ENCODE measurements at places on chromosomes 7 and 10.

DNA sequence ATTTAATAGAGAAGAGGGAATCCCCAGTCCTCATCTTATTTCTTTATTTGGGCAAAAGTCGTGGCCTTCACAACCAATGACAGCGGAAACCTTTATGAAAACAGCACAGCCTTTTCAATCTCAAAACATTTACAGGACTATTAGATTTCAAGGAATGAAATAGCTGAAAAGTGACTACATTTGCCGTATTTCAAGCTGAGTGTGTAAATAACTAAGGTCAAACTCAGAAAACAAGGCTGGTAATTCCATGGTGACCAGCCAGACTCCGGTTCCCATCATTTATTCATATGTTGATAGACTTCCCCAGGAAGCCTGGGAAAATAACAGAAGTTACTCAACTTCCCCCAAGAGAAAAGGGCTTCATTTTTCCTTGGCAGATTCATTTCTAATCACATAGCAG lies 457.3 kb upstream of the NFE2L3 start:
- DNase-seq, result no peak

DNA sequence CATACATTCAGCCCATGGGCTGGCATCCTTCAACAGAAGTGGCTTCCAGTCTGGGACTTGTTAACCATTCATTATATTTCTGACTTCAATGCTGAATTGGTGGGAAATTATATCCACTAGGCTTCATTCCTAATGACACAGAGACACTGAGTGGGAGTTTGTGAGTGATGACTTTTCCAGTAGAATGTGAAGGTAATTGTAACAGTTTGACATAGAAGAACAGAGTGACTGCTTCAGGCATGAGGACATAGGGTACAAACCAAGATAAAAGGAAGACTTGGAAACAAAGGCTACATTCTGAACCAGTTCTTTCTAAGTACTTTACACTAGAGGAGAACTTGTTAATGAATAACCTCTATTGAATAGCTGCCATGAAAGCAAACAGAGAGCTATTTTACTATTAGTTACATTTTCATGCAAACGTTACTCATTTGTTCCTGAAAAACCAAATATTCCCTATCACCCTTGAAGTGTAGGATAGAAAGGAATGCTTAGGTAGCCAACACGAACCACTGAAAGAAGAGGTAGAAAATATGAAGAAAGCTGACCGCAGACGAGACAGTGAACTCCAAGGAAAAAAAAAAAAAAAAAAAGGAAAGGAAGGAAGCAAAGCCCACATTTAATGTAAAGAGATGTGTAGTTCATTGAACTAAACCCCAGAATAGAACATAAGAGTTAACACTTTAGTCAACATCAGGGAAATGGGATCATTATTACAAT lies 237.0 kb upstream of the SEMA3C start:
- no peak for DNase-seq

DNA sequence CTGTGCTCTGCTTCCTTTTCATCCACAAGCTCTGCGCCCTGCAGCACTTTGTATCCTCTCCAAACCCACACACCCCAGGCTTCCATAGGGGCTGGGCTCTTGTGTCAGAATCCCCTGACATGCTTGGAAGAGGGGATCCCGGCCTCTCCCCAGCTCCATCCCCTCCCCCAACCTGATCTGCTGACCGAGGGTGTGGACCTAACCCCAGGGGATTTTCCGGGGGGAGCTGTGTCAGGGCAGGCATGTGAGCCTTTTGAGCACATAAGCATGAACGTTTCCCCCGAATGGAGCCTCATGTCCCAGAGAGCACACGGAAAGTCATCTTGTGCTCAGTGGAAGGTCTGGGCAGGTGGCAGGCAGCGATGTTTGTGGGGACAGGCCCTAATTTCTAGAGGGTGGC lies 17.7 kb downstream of the GPR26 start:
- no peak for DNase-seq

DNA sequence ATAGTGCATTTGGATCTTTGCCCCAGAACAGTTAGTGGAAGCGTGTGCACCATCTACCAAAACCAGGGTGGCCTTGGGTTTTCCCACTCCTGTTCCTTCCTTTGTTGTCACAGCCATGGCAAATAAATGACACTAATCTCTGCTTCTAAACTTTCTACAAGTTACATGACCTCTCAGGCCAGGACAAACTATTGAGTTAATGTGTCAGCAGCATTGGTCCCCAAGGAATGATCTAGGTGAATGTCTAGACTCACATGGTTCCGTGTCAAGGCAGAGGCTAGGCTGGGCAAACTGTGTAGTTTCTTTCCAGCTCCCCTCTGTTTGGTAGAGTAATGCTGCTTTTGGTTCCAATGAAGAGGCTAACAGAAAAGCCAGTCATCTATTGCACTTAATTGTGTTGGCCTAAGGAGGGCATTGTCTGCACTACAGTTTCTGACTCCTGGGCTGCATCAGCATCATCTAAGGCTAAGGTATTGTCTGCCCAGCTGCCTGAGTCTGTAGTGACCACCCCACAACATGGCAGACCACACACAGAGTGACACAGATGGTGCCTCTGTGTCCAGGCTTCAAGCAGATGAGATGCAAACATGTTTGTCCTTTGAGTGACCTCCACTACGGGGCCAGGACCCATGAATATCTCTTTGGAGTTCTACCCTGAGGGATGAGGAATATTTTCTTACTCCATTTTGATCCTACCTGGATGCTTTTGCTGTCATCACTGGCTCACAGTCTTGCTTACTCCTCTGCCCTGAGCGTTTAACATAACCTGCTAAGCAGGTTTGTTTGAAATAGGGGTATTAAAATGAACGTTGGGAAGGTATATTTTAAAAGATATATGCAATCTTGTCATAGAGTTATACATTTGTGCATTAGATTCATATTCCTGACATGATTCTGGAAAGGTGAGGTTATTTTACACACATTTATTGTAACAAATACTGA lies 1.7 kb downstream of the CYP3A4 start:
- DNase-seq, result peak; percentile 8

DNA sequence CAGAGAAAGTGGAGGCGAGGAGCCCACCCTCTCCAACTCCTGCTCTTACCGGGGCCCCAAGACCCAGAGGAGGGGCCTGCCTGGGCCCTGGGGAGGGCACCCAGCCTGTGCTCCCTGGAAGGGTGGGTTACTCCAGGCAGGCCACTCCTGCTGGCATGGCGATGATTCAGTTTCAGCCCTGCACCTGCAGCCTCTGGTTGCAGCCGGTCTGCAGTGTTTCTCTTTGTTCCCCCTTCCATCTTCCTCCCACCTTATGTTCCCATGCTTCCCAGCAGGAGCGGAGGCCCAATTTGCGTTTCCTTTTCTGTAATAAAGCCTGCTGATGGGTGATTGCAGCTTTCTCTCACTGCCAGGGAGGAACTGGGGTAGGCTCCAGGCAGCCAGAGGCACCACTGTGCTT lies 53.2 kb upstream of the FAM20C start:
- DNase-seq, result no peak

DNA sequence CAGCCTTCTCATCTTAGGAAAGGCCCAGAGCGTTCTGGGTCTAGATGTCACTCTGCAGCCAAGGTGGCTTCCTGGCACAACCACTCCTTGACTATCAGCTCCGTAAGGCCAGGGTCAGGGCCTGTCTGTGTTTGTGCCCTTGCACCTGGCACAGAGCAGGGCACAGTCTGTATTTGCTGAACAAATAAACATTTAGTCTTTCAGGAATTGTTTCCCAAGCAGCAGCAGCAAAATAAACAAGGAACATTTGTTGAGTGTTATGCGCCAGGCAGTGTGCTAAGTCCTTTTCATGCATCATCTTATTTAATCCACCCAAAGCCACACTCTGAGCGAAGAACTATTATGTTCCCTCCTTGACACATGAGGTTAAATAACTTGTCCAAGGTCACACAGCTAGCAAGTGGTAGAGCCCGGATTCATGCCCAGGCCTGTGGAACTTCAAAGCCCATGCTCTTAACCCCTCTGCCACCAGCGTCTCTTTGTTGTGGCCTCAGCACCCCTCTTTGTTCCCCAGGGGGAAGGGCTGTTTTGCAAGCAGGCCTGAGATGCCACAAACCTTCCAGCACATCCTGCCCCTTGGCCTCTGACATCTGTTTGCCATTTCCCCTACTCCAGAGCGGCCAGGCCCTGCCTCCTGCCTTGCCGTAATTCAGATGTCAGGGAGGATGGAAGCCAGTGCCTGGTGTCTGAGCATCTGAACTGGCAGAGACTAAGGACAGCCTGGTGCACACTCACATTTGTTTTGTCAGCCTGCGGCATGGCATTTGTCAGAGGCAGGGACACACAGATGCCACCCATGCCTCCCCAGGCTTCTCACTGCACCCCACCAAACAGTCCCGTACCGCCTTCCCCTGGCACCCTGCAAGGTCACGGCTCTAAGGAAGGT lies 325.8 kb upstream of the ZMIZ1 start:
- no peak for DNase-seq

- no peak for DNase-seq
Measured at GRCh38 chr7:746155-747061, 19.3 kb upstream of the PRKAR1B start.

GRCh38 chr7:105621617-105622016 lies 40.3 kb upstream of the EFCAB10 start:
- DNase-seq, result no peak

Data from erythroblast (primary cell).